ENCODE measurements at places on chromosomes 12 and 14.

DNA sequence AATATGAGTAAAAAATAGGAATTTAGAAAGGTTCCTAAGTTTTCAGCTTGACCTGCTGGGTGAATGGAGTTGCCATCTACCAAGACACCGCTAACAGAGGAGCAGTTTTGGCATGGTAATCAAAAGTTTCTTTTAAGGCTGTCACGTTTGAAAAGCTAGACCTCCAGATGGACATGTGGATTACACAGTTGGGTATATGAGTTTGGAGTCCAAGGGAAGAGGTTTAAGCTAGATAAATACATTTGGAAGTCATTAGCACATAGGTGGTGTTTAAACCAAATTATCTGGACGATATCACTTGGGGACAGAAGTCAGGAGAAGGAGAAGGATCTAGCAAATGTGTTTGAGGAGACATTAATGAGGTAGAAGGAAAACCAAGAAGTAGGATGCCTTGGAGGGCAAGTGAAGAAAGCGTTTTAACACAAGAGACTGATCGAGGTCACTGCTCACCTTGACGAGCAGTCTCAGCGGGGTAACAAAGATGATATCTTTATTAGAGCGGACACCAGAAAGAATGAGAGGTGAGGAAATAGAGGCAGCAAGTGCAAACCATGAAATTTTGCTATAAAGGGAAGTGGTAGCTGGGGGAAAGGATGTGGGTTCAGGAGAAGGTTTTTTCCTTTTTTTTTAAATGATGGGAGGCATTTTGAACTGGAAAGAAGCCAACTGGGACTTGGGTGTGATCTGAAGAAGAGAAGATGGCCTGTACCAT is 17.6 kb downstream of the PNP start:
- no peak for DNase-seq

DNA sequence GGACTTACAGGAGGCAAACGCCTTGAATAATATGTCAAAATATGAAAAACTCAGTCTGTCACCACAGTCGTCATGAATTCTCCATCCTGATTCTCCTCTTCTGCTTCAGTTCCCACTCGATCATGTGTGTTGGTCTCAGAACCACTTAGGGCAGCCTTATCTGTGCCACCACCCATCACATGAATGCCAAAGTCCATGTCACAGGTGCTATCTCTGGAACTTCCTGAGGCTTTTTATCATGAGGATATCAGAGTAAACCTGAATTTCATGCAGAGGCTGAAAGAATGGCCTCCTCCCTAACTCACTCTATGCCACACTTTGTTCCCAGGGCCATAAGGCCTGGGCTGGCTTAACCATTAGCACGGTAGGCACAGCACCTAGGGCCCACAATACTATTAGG is 28.8 kb upstream of the MAP3K9 start:
- DNase-seq = no peak

GRCh38 chr12:32181498-32182175 is 75.0 kb downstream of the BICD1 start:
- no peak for DNase-seq

DNA sequence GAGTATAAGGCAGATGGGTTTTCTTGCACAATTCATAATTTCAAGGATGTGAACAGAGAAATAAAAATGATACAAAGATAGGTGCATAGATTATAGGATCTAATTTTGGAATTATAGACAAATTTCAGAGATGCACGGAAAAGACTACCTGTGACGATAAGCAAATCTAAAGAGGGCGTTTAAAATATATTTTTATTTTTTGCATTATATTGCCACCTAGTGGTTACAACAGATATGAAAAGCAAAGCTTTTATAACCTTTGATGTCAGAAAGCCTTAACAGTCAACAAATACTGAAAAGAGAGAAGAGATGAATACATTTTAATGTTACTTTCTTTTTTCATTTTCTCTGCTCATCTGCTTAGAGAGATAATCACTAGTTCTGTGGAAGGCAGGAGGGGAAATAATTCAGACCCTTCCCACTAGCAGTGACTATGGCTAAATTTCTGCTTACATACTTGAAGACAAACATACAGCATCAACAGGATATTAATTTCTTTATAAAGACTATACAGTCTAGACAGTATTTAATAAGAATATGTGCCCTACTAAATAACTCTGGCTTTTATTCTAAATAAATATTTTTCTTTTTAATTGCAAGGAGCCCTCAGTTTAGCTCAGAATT is 46.3 kb downstream of the NTS start:
- no peak for DNase-seq

Data from activated T-cell treated with anti-CD3 and anti-CD28 coated beads, Interleukin-2, amount 50 U/mL, for 4 hours (primary cell).